B cell (primary cell): ENCODE measurements at places on chromosomes 16 and 17. TPM values are rescaled to one million over a fixed set of nuclear protein-coding genes. Genes with fewer than 3 reads are reported as not detected.

LRRC75A gene
- total RNA-seq: 2.5 and 3.4 TPM in 2 replicates

DNA sequence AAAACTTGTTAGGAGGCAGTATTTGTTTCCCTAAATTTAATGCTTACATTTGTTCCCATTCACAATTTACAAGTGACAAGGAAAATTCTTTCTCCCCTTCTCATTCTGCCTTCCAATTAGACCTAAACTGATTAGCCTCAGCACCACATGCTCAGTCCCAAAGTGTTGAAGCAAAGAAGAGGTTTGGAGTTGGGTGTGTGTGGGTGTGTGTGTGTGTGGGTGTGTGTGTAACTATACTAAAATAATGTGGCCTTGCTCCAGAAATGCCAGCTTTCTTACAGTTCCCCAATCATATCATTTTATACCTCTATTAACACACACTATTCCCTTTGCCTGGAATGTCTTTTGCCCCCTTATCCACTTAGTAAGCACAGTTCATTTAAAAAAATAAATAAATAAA is 6.9 kb upstream of the UTP6 start:
- DNase-seq: no peak
- H3K27me3 ChIP-seq: peaks cover 6% of the 10 kb centered on the region
- no peaks in the 10 kb centered on the region for H3K4me1 ChIP-seq
- no peak overlapping the region for H3K4me3 ChIP-seq
- no peaks in the 10 kb centered on the region for H3K36me3 ChIP-seq

DNA sequence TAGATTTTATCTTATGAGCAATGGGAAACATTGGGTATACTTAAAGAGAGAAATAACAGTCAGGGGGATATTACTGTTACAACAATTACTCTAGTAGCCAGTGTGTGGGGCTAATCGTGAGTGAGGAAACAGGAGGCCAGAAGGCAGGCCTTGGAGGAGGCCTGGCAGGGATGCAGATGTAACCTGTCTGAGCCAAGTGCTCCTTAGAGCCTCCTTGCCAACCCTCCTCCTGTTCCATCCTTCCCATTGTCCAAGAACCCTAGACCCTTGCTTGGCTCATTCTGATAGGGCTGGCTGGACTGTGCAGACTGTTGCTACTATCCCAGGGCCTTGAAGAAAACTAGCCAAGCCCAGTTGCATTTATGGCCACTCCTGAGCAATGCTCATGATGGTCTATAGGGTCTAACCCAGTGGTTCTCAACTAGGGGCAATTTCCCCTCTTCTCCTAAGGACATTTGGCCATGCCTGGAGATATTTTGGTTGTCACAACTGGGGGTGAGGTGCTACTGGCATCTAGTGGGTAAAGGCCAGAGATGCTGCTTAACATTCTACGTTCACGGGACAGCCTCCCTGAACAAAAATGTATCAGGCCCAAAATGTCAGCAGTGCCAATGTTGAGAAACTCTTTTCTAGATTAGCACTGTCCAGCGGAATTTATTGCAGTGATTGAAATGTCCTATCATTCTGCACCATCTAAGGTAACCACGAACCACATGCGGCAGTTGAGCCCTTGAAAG is 24.4 kb upstream of the WSCD1 start:
- DNase-seq: no peak
- no peaks in the 10 kb centered on the region for H3K36me3 ChIP-seq
- no peak overlapping the region for H3K27ac ChIP-seq
- no peaks in the 10 kb centered on the region for H3K4me1 ChIP-seq
- no peak overlapping the region for H3K4me3 ChIP-seq

GRCh38 chr16:67886387-67886786 is 1.7 kb downstream of the NRN1L start:
- H3K27ac ChIP-seq: no peak overlapping the region
- no peak overlapping the region for H3K4me3 ChIP-seq
- DNase-seq: no peak
- no peaks in the 10 kb centered on the region for H3K4me1 ChIP-seq
- no peaks in the 10 kb centered on the region for H3K27me3 ChIP-seq
- peaks cover 44% of the 10 kb centered on the region for H3K36me3 ChIP-seq

DNA sequence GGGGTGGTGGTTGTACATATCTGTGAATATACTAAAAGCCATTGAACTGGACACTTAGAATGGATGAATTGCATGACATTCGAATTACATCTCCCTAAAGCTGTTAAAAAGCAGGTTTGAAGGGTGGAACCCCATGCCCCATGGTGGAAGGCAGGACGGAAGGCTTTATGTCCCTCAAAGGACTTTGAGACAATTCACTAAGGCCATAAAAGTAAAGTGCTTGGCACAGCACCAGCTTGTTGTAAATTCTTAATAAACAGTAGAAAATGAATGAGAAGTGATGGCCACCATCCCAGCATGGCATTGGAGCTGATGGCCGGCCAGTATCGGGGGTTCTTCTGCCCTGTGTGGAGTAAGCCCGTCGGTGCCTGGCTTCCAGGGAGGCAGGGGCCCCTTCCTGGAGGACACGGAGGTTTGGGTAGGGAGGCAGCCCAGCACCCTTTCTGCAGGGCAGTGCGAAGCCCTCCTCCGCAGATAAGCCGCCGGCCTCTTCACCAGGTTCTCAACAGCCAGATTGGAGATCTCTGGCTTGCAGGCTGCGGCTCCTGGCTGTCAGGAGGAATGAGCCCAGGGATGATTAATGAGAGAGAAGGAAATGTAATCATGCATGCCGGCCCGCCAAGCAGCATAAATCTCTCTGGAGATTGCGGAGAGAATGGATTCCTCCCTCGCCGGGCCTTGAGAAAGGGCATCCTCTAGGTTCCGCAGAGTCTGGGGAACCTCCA is 346.9 kb downstream of the FOXL1 start:
- DNase-seq: no peak
- no peak overlapping the region for H3K4me3 ChIP-seq
- peaks cover 12% of the 10 kb centered on the region for H3K27me3 ChIP-seq
- no peak overlapping the region for H3K27ac ChIP-seq
- no peaks in the 10 kb centered on the region for H3K36me3 ChIP-seq

DNA sequence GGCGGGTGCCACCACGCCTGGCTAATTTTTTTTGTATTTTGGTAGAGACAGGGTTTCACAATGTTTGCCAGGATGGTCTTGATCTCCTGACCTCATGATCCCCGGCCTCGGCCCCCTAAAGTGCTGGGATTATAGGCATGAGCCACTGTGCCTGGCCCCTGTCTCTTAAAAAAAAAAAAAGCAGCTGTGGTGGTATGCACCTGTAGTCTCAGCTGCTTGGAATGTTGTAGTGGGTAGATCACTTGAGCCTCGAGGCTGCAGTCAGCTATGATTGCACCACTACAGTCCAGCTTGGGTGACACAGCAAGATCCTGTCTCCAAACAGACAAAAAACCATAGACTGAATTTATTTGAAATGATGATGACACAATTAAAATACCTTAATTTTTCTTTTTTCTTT is 24.3 kb downstream of the CDK12 start:
- no peaks in the 10 kb centered on the region for H3K27me3 ChIP-seq
- peaks cover 3% of the 10 kb centered on the region for H3K4me1 ChIP-seq
- DNase-seq: no peak
- H3K4me3 ChIP-seq: no peak overlapping the region
- no peak overlapping the region for H3K27ac ChIP-seq
- H3K36me3 ChIP-seq: peaks cover 16% of the 10 kb centered on the region

DNASE1L2 gene
- 1.1 and 1.6 TPM in 2 replicates for total RNA-seq

DNA sequence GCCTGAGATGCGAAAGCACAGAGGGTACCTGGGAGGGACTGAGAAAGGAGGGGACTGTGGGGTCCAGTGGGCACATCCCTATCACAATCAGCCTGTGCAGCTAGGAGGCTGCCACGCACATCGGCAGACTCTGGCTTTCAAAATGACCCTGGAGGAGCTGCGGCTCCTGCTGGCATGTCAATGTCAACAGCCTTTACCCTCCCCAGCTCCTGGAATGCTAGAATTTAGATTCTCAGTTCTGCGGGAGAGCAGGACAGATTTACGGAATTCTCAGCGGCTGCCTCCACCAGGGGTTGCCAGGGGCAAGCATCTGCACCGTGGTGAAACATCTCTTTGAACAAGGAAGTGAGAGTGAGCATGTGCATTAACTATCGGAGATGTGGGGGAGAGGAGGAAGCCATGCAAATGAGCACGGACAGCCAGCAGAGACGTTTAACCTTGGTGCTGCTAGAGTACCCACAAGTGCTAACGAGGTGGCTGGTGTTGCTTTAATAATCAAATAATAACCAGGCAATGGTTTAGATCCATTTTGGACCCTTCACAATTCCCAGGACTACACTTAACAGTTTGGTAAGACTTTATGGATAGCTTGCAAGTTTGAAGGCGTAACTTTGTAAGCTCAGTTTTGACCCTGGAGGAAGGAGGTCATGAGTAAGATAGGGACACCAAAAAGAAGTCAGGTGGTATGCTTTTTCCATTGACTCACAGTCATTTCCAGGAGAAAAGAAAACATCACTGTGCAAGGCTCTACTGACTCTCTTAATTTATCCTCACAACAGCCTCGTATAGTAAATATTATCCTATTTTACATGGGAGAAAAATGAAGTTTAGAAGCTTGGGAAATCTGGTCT is 54.1 kb downstream of the XYLT1 start:
- H3K27me3 ChIP-seq: no peaks in the 10 kb centered on the region
- H3K4me3 ChIP-seq: peak overlapping the region; percentile 43
- no peaks in the 10 kb centered on the region for H3K36me3 ChIP-seq
- H3K27ac ChIP-seq: peak overlapping the region; percentile 76
- DNase-seq: peak; percentile 90

CTRL gene
- total RNA-seq: 5.8 and 8.1 TPM in 2 replicates

CFDP1 gene
- total RNA-seq: 39.5 and 42.8 TPM in 2 replicates

GRCh38 chr16:75754141-75754540 is 27.9 kb upstream of the CPHXL start:
- H3K4me1 ChIP-seq: no peaks in the 10 kb centered on the region
- H3K27ac ChIP-seq: no peak overlapping the region
- H3K27me3 ChIP-seq: no peaks in the 10 kb centered on the region
- H3K36me3 ChIP-seq: no peaks in the 10 kb centered on the region
- no peak for DNase-seq
- no peak overlapping the region for H3K4me3 ChIP-seq

SLC25A19 gene
- 46.4 and 52.3 TPM in 2 replicates for total RNA-seq

- no peak for DNase-seq
- no peaks in the 10 kb centered on the region for H3K36me3 ChIP-seq
- no peaks in the 10 kb centered on the region for H3K4me1 ChIP-seq
- H3K27ac ChIP-seq: no peak overlapping the region
- no peaks in the 10 kb centered on the region for H3K27me3 ChIP-seq
These were observed 1410.9 kb upstream of the CDH8 start for GRCh38 chr16:63447121-63447520.

SCIMP gene
- total RNA-seq: 87.3 and 87.4 TPM in 2 replicates

GRCh38 chr16:22326771-22327445 is 29.7 kb downstream of the POLR3E start:
- H3K4me3 ChIP-seq: no peak overlapping the region
- DNase-seq: no peak
- H3K36me3 ChIP-seq: peaks cover 82% of the 10 kb centered on the region

TENT4B gene
- 17.1 and 18.6 TPM in 2 replicates for total RNA-seq

ALOXE3 gene
- total RNA-seq: not detected in 2 replicates

DNA sequence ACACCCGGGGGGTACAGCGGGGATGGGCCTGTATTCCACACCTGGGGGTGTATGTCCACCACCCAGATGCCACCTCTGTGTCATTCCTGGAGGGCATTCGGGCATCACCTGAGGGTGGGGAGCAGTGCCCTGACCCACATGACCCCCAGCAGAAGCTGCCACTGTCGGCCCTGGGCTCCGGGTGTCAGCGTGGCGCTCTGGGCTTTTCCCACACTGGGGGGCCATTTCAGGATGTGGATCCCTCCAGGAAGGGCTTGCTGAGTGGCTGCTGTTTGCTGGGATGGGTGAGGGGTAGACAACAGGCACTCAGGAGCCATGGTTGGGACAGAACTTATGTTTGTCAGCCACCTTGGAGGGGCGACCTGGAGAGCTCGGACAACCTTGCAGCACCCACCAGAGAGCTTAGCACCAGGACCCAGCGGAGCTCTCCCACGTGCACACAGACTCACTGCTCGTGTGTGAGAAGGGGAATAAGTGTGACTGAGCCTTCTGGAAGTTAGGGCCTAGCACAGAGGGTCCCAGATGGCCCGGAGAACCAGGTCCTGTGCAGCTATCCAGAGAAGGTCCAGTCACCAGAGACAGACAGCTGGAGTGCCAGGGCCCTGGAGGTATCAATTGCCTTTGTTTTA is 102.7 kb downstream of the METRNL start:
- DNase-seq: no peak
- H3K4me3 ChIP-seq: no peak overlapping the region
- H3K36me3 ChIP-seq: no peaks in the 10 kb centered on the region
- H3K27me3 ChIP-seq: no peaks in the 10 kb centered on the region

ASGR1 gene
- 0.32 TPM in 1 of 2 replicates, not detected in the other for total RNA-seq

DNA sequence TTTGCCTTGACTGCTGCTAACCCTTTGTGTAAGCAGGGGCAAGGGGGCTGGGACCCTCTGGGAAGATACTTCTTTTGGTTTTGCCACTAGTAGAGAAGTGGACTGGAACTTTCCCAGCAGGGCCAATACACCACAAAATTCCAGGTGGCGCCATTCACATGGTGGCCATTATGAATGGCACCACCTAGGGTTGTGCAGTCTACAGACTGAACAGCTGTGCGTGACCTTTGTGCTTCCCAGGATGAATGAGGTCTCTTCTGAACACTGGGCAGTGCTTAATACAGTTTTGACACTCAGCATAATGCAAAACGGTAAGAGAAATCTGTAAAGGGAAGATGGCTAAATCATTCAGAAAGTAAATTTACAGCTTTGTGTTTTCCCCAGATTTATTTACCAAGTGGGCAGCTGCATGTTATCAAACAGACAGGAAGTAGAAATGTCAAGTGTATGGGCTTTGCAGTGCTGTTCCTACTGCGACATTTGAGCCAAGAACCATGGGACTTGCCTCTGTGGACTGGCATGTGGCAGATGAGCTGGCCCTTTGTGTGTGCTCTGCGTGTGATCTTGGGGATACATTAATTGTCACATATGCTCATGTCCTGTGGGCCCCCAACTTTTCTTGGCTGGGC is 9.2 kb downstream of the SYT17 start:
- H3K27ac ChIP-seq: no peak overlapping the region
- DNase-seq: no peak
- H3K27me3 ChIP-seq: no peaks in the 10 kb centered on the region
- H3K36me3 ChIP-seq: no peaks in the 10 kb centered on the region
- no peak overlapping the region for H3K4me3 ChIP-seq
